ENCODE measurements at places on chromosomes 4 and X.

GRCh38 chr4:35939751-35940150 lies 304.6 kb downstream of the ARAP2 start:
- DNase-seq: no peak

- DNase-seq: no peak
Observed at GRCh38 chr4:98510757-98511517, 147.5 kb downstream of the TSPAN5 start.

DNA sequence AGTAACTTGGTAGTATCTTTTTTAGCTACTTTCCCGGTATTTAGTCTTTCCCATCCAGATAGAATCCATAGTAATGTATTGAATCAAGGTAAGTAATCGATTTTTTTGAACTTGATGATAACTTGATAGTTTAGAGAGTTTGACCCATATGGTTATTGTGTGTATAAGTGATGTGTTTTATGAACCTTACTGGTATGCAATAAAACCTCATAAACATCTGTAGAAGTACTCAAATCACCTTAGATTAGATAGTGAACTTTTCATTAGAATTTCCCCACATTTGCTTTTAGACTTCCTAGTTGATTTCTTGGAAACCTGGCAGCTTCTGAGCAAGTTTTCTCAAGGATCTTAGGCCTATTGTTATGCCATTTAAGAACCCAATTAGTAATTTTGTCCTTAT lies 80.8 kb upstream of the PDE5A start:
- no peak for DNase-seq

DNA sequence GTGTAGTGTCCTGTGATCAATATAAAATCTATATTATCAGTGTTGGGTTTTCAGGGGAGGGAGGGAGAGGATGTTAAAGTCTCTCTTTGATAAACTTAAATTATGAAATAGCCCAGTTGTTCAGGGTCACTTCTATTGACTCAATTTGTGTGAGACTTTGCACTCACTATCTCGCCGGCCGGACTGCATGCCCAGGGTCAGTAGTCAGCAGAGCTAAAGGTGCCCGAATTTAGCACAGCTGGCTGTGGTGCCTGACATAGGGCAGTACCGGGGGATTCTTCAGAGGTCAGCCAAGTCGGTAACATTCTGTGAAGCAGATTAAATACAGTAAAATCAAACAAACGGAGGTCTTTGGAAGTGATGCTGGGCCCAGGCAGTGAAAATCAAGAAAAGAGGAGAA lies 19.2 kb downstream of the GABRQ start:
- no peak for DNase-seq

DNA sequence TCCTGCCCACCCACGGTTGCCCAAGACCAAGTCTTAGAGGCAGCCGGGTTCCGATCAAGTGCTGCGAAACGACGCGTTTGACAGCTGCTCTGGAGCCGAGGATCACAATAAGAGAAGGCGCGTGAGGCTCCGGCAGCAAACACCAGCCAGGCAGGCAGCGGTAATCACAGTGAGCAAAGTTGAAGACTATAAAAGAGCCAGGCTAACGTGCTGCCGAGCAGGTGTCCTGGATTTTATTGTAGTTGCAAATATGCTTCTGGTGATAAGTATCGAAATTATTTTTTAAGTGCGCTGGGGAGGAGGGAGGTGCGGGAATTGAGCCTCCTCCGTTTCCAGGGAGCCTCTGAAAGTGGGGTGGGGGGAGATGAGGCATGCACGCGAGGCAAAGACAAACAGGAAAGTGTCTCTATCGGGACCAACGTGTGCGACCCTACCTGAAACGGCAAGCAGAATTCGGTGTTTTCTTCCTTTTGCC lies 590 bp downstream of the GABRA2 start:
- DNase-seq: no peak
